ENCODE measurements at places on chromosomes 7 and 10. TPM values are rescaled to one million over a fixed set of nuclear protein-coding genes. Genes with fewer than 3 reads are reported as not detected.

The IPMK gene
- 3.7 TPM for total RNA-seq

The FBXO24 gene
- total RNA-seq, result 0.65 TPM

The CYP3A4 gene
- not detected for total RNA-seq

The CAMK1D gene
- 2.6 TPM for total RNA-seq

The TMEM176A gene
- total RNA-seq, result not detected

The TRIP6 gene
- total RNA-seq, result 103 TPM

The JAZF1 gene
- 9.6 TPM for total RNA-seq

The CACNA2D1 gene
- total RNA-seq, result 14.6 TPM

The HSPB1 gene
- total RNA-seq, result 451 TPM

The NEURL1 gene
- total RNA-seq, result not detected

The COPG2 gene
- total RNA-seq, result 10.9 TPM

The COL17A1 gene
- total RNA-seq, result 1.0 TPM

The AKR1C4 gene
- not detected for total RNA-seq

The GRID2IP gene
- not detected for total RNA-seq

The PRKAR1B gene
- 17.8 TPM for total RNA-seq

The AFAP1L2 gene
- 5.3 TPM for total RNA-seq

The SHH gene
- total RNA-seq, result 0.52 TPM

The MSMB gene
- not detected for total RNA-seq

The CYP3A7 gene
- total RNA-seq, result 1.0 TPM

The TAC1 gene
- total RNA-seq, result not detected

The PTPRN2 gene
- 0.78 TPM for total RNA-seq

The ASIC3 gene
- total RNA-seq, result 0.96 TPM

The SPAM1 gene
- not detected for total RNA-seq

The PAX4 gene
- not detected for total RNA-seq

The GDF2 gene
- not detected for total RNA-seq

All from epithelial cell of alveolus of lung (primary cell).